Occipital lobe (tissue), 3 donors: ENCODE measurements at places on chromosomes 2 and 18. TPM values are rescaled to one million over a fixed set of nuclear protein-coding genes. Genes with fewer than 3 reads are reported as not detected.

- no peak for DNase-seq
Measured at GRCh38 chr2:88139203-88139702, 11.4 kb upstream of the FABP1 start.

The EPAS1 gene
- total RNA-seq: 6.1 TPM

The SERPINB3 gene
- not detected for total RNA-seq

The RAB6C gene
- 0.78 TPM for total RNA-seq

The TTL gene
- total RNA-seq: 89.4 TPM

GRCh38 chr2:64615192-64615763 is 38.4 kb downstream of the SERTAD2 start:
- no peak for DNase-seq

DNA sequence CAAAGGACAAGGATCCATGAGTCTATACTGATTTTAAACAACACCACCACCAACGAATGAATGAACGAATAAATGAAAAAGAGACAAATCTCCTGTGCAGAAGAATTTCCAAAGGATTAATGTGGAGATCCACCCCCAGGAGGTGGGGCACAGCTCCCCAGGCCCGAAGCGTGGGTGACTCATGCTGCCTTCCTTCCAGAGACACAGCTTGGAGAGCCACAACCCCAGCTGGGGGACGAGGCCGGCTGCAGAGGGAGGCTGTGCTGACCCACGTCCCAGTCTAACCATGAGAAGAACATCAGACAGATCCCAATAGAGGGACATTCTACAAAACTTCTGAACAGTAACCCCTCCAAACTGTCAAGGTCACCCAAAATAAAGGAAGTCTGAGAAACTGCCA is 557.3 kb upstream of the SALL3 start:
- DNase-seq: no peak

- no peak for DNase-seq
Measured at GRCh38 chr2:99217929-99218501, 37.0 kb downstream of the MRPL30 start.

- no peak for DNase-seq
Measured at GRCh38 chr2:72810165-72810564, 15.7 kb downstream of the EXOC6B start.

The CXXC1 gene
- 39.8 TPM for total RNA-seq

The ABCG8 gene
- total RNA-seq: 0.31 TPM

GRCh38 chr18:9766076-9766481 is 58.0 kb downstream of the RAB31 start:
- no peak for DNase-seq

DNA sequence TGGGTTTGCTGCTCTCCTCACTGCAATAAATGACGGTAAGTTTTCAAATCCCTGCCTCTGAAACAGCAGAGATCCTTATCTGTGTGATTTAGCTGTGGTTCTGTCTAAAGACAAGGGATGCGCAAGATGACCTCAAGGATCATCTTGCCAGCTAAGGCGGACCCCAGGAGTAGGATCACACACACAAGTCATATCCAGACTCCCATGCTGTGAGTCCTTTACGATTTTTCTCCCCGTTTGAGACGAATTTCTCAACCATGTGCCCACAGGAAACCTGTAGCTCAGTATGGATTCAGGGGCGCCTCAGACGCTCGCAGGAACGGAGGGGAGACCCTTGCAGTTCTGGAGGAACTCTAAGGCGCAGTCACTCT is 11.1 kb upstream of the DCTN1 start:
- DNase-seq: no peak

DNA sequence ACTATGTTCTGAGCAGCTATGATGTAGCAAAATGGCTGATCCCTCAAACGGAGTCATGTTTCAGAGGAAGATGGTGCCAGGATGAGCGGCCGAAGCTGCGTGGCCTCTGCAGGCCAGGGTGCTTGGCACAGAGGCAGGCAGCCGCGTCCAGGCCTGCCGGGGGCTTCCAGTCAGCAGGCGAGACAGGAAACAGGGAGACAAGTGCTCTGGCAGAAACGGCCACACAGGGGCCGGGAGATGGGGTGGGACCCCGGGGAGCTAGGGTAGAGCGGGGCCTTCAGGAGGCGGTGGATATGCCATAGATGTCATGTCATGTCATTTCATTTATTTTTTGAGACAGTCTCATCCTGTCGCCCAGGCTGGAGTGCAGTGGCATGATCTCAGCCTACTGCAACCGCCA is 50.7 kb downstream of the EIPR1 start:
- no peak for DNase-seq

The CDH7 gene
- 2.3 TPM for total RNA-seq

- no peak for DNase-seq
Measured at GRCh38 chr18:29160170-29160569, 983.2 kb upstream of the CDH2 start.

The MAPK4 gene
- 30.3 TPM for total RNA-seq

DNA sequence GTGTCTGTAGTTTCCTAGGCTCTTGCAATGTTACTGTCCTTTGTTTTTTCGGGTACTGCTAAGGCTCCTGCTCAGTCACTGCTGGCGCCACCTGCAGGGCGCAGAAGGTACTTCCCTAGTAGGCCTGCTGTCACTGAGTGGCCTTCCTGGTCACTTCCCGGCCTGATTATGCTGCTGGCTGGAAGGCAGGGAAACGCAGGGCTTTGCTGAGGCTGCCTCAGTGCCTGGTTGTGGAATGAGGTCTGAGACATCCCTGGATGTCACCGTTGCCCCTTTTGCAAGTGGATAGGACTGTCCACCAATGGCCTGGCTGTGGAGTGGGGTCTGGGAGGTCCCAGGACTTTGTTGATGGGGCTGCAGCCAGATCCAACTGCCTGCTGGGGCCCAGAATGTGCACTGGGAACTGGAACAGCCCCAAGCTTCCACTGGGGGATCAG is 13.1 kb downstream of the DAW1 start:
- DNase-seq: no peak
